ENCODE measurements at places on chromosomes 7 and 10.

DNA sequence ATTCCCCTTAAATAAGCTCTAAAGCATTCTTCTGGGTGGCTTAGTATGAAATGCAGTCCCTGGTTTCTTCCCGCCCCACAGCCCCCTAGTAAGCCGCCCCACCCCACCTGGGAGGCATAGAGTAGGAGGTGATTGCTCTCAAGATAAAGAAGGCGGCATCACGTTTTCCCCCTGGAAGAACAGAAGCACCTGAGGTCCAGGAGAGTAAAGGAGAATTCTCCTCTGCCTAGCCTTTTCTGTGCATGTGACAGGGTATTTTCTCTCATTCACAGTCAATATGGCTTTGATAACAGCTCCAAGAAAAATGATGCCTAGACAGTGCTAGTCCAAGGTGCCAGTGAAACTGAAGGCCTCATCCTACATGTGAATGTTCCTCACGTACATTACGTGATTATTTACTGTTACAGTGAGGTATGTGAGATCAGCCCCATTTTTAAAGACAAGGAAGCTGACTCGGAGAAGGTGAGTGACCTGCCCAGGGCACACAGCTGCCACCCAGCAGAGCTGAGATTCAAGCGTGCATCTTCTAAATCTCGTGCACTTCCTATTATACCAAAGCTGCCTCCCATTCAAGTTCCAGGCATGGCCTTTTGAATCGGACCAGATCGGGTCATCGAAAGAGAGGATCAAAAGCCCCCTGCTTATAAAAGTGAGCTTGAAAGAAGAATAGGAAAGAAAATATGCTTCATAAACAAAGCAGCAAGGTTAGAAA, 59.4 kb downstream of the FAM171A1 start:
- DNase-seq = no peak

DNA sequence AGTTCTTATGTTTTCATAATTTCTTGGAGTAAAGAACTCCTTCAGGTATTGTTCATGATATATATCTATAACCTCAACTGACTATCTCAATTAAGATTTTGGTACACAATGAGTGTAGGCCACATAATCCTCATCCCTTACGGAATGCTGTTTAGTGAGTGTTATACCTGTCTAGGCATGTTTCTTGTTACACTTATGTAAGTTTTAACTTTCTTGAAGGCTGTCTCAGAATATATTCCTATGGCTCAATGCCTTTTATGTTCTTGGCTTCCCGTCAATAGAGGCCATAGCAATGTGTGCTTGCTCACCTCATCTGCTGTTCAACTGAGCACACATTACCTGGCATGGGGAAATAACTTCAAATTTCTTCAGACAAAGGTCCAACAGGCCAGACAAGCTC, 185.1 kb downstream of the CTTNBP2 start:
- no peak for DNase-seq

DNA sequence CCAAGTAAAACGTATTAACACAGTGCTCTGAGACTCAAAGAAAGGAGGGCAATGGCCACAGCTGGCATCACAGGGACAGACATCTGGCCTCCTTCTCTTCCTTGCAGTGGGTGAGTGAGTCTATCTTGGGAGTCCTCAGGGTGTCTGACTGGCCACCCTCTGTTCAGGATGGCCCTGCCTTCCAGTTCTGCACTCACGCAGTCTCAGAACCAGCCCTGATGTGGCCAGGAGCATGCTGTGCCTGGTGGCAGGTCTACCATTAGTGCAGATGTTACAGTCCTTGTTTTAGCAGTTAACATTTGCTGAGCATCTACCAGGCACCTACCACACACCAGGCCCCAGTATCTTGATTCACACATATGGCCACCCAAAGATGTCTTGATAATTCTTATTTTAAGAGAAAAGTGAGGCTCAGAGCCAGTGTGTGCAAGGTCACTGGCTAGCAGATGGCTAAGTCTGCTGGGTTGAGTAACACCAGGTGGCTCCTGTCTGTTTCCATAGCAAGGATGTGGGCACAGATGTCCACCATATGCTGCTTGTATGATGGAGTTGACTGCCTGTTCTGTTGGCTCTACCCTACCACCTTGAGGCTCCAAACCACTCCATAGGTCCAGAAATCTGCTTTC, 23.2 kb upstream of the ARHGAP22 start:
- no peak for DNase-seq

- no peak for DNase-seq
Observed at GRCh38 chr10:123272171-123272570, 118.0 kb downstream of the BUB3 start.

DNA sequence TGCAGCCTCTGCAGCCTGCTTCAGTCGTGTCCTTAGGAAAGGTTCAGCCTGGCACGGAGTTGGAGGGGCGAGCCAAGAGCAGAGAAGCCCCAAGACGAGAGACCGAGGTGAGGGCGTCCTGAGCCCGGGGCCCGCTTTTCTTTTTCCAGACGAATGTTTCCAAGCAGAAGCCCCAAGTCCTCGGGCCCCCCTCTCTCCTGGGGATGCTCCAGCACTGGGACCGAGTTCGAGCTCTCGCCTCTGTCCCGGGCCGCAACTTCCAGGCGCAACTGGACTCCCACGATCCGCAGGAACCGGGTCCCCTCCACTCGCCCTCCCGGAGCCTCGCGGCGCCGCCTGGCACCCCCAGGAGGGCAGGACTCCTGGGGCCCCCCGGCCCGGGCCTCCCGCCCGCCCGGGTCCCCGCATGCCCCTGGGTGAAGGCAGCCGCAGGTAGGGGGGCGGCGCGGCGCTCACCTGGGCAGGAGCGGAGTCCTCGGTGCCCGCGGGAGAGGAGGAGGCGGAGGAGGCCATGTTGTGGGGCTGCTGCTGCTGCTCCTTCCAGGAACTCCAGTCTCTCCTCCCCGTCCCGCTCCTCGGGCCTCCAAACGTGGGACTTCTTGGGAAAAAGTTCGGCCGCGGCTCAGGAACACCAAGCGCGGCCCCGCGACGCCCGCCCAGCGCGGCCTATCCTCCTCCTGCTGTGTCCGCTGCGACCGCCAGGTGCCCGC, 45.3 kb upstream of the CDK1 start:
- peak; percentile 38 for DNase-seq

GRCh38 chr7:109983618-109984017, 1107.3 kb upstream of the LRRN3 start:
- DNase-seq = no peak

DNA sequence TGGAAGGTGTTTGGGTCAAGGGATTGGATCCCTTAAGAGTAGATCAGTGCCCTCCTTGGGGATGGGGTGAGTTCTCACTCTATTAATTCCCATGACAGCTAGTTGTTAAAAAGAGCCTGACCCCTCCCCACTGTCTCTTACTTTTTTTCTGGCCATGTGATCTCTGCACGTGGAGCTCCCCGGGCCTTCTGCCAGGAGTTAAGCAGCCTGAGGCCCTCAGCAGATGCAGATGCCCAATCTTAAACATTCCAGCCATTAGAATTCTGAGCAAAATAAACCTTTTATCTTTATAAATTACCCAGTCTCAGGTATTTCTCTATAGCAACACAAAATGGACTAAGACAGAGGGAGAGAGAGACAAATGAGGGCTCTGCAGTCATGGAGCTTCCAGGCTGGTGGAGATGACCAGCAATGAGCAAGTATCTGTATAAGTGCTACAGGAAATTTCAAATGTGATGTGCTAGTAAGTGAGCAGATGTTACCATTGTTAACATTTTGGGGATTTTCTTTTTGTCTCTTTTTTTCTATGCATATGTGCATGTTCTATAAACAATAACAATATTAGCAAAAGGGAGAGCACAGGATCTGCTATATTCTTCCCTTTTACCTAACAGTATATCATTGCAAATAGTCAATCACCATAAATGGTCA, 26.7 kb downstream of the PLPP4 start:
- DNase-seq = no peak

DNA sequence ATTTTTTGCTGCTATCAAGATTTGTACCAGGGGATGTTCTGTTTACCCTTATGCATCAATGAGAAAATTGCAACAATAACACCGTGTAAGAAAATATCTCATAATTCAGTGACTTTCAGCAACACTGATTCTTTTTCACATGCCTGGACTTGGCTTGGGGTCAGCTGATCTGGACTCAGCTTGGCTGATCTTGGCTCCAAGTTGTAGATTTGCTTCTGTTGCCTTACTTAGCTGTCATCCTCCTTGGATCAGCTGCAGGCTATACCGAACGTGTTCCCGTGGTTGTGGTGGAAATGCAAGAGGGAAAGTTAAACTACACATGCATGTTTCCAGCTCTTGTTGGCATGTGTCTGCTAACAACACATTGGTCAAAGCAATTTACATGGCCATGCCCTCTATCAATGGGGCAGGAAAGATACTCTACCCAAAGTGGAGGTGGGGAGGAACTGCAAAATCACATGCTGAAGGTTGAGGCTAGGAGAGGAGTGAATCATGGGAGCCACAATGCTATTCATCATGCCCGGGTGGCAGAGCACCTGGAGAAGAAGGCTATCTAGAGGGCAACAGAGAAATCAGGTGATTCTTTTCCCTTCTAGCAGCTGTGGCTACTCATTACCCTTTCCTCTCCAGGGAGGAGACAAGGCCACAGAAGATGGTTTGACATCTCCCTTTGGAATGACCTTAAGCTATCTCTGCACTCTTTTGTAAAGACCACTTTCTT, 1276.3 kb upstream of the AUTS2 start:
- DNase-seq = no peak

- no peak for DNase-seq
Observed at GRCh38 chr10:114408112-114408967, 4.0 kb upstream of the AFAP1L2 start.
